ENCODE measurements at places on chromosomes 11 and 22.
A peak's percentile ranks its signal among the peaks of the same experiment; 100 is the strongest.

DNA sequence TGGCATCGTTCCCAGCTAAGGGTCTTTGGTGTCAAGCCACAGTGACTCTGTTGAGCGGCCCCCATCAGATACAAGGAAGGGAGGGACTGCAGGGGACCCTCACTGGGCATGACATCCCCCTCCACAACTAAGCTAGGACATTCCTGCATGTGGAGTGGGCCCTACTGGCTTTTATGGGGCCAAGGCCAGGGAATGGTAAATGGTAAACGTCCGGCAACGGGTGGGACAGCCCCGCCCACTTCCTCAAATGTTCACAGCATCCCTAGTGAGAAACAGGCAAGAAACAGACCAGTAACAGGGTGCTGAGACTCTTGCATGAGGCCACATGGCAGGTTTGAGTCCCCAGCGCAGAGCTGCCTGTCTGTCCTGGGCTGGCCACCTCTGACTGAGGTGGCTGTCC is 4.4 kb downstream of the TMPRSS6 start:
- no peak for DNase-seq

GRCh38 chr11:12754582-12755234 is 80.5 kb downstream of the TEAD1 start:
- no peak for DNase-seq

DNA sequence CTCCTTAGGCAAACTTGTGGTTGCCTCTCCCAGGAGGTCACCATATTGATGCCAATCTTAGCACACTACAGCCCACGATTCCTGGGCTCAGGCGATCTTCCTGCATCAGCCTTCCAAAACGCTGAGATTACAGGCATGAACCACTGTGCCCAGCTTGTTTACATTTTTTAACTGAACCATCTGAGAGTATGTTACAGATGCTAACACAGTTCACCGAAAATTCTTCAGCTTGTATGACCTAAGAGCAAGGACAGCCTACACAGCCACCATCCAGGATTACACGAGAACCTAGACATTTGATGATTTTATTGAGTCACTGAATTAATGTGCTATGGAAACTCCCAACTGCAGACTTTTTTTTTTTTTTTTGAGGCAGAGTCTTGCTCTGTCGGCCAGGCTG is 5.8 kb upstream of the LGALS1 start:
- DNase-seq = no peak

- DNase-seq = peak; percentile 89
These were observed 9.2 kb upstream of the RBM14 start for GRCh38 chr11:66607126-66607834.

DNA sequence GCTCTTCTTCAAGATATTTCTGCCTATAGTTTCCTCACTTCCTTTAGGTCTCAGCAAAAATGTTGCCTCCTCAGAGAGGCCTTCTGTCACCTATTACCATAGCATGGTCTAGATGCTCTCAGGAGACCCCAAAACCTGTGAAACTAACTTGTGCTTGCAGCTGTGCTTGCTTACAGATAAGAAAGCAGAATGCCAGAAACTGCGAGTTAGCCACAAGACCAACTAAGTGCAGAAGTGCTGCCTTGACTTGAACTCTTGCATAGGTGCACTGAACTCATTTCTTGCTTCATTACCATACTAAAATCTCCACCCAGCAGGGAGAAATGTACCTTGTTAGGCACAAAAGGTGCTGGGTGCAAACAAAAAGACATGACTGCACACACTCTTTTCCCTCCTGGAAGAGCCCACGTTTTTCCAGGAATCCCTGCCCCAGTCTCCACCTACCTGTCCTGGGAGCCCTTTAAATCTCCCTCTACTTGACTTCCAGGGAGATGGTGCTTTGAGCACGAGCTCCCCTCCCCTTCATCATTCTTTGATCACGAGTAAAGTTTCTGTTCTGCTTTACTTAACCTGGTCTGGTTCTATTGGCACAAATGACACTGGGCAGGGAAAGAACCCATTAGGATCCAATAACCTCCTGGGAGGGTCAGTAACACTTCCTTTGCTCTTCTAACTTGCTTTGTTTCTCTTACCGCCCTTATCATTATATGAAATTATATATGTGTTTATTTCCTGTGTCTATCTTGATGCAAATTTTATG is 137.7 kb upstream of the DDI1 start:
- DNase-seq = no peak

GRCh38 chr22:47445212-47445611 is 682.8 kb downstream of the TBC1D22A start:
- DNase-seq = peak; percentile 5
